ENCODE measurements at places on chromosomes 5 and 9. TPM values are rescaled to one million over a fixed set of nuclear protein-coding genes. Genes with fewer than 3 reads are reported as not detected.

The HDAC3 gene
- total RNA-seq, result 98.5 TPM

The DMGDH gene
- 1.1 TPM for total RNA-seq

- peak; percentile 81 for DNase-seq
These were observed at the start of gene SNCAIP for GRCh38 chr5:122311961-122312590. TSS of gene SNCAIP (plus strand) at chr5:122312237. CDS start at chr5:122391135, 78,898 bp downstream.

- DNase-seq, result no peak
These were observed 465.0 kb downstream of the MTRR start for GRCh38 chr5:8333977-8334376.

GRCh38 chr5:66888613-66889012 is 292.4 kb downstream of the MAST4 start:
- DNase-seq, result no peak

DNA sequence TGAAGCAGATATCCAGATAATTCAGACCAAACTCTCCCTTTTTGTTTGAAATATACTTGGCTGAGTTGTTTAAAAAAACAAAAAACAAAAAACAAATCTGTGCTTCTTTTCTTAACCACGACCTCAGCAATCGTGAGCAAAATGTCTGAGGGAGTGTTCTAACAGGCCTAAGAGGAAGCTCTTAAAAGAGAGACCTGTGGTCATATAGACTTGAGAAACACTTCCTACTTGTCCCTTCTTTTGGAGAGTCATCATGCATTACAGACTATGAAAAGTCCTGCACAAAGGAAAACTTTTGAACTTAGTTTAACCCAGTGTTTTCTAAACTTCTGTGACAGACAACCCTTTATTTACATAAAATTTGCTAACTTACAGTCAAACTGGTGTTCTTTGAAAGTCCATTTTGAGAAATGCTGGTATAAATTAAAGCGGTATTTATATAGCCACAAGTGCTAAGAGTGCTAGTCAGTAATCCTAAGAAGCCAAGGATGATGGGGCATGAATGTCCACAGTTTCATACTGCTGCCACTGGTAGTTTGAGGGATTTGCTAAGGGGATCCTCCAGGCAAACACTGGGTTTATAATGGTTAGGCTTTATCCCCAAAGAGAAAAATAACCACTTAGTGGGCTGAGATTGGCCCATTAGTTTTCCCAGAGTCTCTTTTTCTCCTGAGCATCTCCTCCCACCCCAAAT is 199.8 kb downstream of the LRRC70 start:
- DNase-seq, result no peak
